Stomach (tissue), 19 donors: ENCODE measurements at places on chromosomes 5 and 9. TPM values are rescaled to one million over a fixed set of nuclear protein-coding genes. Genes with fewer than 3 reads are reported as not detected.

DNA sequence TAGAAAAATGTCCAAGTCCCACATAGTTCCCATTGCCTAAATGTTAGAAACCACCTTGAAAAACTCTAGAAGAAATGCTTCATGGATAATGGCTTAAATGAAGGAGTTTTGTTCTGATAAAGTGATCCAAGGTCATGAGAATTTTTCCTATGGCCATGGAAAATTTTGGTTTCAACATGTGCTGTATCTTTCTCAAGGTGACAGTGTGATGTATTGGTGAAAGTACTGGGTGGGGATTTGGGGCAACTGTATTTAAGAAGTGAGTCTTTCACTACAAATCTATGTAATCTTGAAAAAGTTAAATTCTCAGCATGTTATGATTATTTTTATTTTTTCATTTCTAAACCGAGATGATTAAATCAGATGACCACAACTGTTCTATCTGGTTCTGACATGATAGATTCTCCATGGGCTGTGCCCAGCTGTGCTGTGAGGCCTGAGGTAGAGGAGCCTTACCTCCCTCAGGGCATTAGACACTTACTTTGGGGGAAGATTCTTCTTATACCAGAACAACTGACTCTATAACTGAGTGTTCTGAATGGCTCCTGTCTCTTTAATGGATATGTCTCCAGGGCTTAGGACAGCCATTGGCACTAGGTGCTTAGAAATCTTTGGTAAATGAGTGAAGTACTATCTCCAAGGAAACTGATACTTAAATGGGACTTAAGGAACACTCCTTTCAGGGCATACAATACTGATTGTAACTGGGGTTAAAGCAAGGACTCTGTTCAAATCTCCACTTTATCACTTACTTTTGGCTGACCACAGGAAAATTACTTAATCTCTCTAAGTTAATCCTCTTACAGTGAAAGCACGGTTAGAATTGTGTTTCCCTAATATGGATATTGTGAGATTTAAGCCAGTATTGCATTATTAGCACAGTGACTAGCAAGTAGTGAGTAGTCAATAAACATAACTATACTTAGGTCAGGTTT lies 397.4 kb upstream of the MEF2C start:
- DNase-seq, result no peak

DNA sequence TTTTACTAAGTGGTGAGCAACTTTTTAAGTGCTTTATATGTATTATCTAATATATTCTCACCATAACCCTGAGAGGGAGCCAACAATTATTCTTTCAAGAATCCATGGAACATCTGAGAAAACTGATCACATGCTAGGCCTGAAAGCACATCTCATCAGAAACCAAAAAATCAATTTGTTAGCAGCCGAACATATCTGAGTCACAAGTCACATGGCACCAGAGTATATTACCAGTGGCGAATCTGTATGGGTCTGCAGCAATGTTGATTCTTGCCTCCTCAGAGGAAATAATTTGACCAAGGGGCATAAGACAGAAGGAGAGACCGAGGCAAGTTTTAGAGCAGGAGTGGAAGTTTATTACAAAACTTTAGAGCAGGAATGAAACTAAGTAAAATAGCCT lies 25.3 kb upstream of the SIL1 start:
- DNase-seq, result no peak

DNA sequence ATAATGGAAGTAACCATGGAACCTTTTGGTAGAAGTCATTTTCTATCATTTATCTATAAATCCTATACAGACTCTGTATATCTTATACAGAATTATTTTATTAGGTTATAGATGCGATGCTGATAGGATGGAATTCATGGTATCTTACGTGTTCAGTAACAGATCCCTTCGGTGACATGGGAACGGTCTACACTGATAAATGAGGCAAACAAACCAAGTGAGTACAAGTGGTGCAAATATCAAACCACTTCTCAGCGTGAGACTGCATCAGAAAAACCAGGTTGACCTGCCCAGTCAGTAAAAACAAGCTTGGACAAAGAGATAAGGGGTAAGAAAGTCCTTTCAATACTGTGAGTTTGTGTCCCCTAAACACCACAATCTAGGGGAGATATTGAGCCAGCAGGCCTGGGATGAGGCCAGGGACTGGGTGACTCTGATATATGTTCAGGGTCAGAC lies 215.5 kb downstream of the GAPVD1 start:
- no peak for DNase-seq

Gene DMRT3
- total RNA-seq, result not detected

Gene ZBED3
- 8.2 TPM for total RNA-seq

- DNase-seq, result no peak
These were observed 339.1 kb downstream of the SPATA31D1 start for GRCh38 chr9:82327641-82328040.

Gene SLC4A9
- not detected for total RNA-seq

- DNase-seq, result no peak
These were observed 138.7 kb downstream of the HTR1A start for GRCh38 chr5:63823583-63823982.

Gene CYLC2
- not detected for total RNA-seq

- no peak for DNase-seq
These were observed 1172.9 kb downstream of the CDH12 start for GRCh38 chr5:21680196-21680595.

- no peak for DNase-seq
These were observed 78.3 kb upstream of the FCN2 start for GRCh38 chr9:134802216-134802795.

Gene CXXC5
- total RNA-seq, result 26.8 TPM

Gene GLRA1
- total RNA-seq, result not detected

Gene TTC23L
- not detected for total RNA-seq

- no peak for DNase-seq
These were observed 82.2 kb upstream of the C9orf72 start for GRCh38 chr9:27655441-27655840.

- DNase-seq, result peak; percentile 22
These were observed 34.5 kb upstream of the ORM1 start for GRCh38 chr9:114288193-114289091.

DNA sequence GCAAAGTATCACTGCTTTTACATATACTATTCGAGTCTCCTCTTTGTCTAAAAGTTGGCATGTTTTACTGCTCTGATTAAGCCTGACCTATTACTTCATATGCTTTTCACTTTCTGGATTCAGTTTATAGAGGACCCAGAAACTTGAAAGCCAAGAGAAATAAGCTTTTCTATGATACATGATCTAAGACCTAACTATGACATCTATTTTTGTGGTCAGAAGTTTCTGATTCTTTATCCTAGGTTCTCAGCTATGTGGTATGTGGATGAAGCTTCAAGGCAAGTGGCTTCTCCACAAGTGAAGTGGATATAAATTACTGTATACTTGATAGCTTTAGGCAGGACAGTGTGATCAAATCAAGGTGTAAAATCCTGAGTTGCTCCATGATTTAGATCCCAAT lies 6.3 kb downstream of the EDIL3 start:
- DNase-seq, result no peak

GRCh38 chr5:94021246-94021645 lies 279.8 kb upstream of the POU5F2 start:
- DNase-seq, result peak; percentile 30

Gene SCGB3A2
- not detected for total RNA-seq

DNA sequence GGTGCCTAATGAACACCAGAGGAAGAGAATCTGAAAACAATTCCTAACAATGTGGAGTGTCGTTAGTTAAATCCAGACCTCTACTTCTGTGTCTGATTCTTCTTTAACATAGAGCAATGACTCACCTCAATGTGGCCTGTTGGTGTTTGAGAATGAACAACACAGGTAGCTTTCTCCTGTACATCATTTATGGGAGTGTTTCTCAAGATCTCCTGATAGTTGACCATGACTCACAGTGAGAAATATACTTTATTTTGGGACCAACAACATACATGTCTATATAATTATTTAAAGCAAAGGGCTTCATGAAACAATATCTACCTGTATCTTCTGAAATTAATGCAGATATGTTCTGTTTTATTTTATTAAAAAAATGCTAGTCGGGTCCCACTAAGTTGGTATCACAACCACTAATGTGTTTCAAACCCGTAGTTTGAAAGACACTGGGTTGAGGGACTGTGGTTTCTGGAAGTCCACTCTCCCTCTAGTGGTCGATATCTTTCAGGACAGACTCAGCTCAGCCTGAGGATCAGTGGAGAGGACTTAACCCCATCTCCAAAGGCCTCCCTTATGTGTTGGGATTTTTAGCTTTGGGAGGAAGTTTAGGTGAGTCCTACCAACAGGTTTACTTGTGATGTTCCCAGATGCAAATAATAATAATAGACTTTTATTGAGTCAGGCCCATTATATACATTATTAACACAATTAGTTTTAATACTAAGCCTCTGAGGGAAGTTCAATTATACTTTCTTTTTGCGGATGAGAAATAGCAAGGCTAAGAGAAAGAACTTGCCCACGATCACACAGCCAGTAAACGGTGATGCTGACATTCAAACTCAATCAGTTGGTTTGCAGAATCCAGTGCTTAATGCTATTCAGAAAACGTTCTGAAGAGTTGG lies 70.0 kb upstream of the KLF9 start:
- peak; percentile 78 for DNase-seq

DNA sequence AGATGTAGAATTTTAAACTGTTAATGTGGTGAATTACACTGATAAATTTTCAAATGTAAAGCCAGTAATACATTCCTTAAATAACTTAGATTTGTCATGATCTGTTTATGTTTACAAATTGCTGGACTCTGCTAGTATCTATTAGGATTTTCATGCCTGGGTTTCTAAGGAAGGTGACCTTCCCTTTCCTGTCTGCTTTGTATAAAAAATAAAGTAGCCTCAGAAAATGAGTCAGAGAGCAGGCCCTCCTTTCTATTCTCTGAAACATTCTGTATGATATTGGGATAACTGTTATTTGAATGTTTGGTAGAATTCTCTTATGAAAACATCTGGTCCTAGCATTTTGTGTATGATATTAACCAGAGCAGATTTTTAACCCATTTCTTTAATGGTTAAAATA lies 255.3 kb downstream of the SYK start:
- no peak for DNase-seq

DNA sequence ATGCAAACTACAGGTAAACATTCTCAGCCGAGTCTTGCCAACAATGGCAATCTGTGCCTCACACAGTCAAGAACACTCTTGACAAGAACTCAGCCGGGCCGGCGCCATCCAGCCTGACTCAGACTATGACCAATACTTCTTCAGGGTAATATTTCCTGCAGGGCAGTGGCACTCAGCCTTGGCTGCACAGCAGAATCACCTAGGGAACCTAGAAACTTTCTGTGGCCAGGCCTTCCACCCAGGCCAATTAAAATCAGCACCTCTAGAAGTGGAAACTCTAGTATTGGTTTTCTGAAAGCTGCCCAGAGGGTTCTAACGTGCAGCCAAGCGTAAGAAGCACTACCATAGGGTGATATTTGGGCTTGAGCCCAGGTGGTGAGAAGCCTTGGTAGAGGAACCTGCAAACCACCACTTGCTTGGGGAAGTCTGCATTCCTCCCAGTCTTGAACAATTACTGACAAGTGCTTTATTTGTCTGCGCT lies 120.6 kb downstream of the TTLL11 start:
- DNase-seq, result peak; percentile 82

DNA sequence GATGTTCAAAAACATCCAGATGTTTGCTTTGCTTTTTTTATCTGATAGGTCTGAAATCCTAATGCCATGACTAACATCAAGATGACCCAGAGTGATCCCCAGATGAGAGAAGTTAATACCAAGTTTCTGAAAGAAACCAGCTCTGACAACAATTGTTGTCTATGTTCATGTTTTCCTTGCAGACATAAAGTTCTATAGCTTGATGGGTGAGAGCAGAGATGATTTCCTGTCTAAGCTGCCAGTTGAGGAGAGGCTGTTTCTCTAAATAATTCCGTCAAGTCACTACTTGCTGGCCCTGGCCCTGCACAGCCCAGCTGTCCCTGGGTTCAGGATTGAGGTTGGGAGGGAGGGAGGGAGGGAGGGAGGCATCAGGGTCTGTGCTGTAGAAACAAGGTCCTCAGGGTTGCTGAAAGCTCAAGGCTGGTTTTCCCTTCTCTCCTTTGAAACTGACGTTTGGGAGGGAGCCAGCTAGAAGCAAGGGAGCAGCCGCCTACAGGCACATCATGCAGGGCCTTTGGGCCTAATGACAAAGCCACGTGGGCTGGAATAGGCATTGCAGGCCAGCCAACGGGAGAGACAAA lies 3.9 kb downstream of the SPARC start:
- DNase-seq, result no peak

GRCh38 chr5:4614088-4614487 lies 526.0 kb upstream of the ADAMTS16 start:
- DNase-seq, result no peak

- no peak for DNase-seq
These were observed 368.6 kb downstream of the DMRTA1 start for GRCh38 chr9:22815246-22815645.

Gene SIT1
- not detected for total RNA-seq

DNA sequence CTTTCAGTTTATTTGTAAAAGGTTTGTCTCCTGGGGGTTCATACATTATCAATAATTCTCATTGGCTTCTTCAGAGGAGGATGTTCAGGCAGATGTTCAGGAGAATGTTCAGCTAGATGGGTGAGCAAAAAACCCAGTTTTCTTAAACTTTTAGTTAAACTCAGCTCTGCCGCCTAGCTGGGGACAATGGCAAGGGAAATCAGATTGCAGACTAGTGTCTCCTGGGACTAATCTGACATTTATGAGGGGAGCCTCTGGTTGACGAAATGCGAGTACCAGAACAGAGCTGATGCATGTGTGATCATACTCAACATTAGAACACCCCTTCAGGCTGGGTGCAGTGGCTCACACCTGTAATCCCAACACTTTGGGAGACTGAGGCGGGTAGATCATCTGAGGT lies 314.4 kb downstream of the ARL15 start:
- DNase-seq, result no peak

GRCh38 chr9:60545346-60545877 lies 368.8 kb upstream of the SPATA31A5 start:
- DNase-seq, result no peak

Gene PCDHGA9
- total RNA-seq, result 2.3 TPM

- DNase-seq, result no peak
These were observed 72.0 kb upstream of the CKMT2 start for GRCh38 chr5:81161012-81161601.

Gene CLIC3
- 3.3 TPM for total RNA-seq

Gene FOXD4L3
- total RNA-seq, result not detected

DNA sequence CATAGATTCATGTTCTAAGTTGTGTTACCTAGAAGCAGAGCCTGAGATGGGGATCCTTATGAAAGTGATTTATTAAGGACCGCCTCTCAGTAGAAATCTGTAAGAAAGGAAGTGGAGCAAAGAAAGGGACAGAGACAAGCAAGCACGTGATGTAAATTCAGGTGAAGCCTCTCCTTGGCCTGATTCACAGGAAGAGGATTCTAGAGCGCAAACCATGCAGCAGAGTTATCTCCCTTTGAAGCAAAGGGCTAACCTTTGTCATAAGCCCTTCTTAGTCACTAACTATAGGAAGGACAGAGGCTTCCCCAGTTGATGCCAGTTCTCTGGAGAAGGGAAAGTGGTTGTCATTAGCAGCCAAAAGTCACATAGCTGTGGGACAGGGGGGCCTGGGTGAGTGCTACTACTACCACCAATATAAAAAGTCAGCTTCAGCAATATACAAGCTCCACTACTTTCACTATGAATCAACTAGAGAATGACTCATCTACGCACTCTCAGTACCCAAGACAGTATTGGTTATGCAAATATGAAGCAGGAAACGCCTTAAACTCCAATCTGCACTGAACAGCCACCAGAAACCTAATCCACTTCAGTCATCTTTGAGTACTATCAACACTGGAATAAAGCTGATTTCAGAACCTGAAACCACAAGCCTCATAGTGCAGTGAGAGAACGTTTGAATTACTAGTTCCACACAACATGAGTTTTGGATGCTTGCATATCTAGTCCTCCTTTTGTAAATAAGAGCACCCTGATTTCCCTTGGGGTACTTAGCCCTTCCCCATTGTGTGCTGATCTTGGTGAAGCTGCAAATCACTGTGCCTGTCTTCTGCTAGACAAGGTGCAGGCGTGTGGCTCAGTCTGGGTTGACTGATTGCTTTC lies 162.7 kb downstream of the ZNF608 start:
- DNase-seq, result no peak
